ENCODE measurements at places on chromosomes 6 and 20.

DNA sequence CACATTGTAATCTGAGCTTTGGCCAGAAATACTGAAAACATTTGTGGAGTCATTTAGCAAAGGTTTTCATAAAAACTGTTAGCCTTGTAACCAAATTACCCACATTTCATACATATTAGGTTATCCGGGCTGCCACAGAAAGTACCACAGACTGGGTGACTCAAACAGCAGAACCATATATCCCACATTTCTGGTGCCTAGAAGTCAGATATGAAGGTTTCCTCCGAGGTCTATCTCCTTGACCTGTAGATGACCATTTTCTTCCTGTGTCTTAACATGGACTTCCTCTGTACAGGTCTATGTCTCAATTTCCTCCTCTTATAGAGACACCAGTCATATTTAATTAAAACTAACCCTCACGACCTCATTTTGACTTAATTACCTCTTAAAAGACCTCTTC lies 49.5 kb upstream of the SMIM28 start:
- no peak for DNase-seq

- no peak for DNase-seq
Measured at GRCh38 chr20:33668466-33669155, 1.9 kb downstream of the ACTL10 start.

- DNase-seq: peak; percentile 66
Measured at GRCh38 chr20:35883778-35884540, 70.3 kb downstream of the SCAND1 start.

DNA sequence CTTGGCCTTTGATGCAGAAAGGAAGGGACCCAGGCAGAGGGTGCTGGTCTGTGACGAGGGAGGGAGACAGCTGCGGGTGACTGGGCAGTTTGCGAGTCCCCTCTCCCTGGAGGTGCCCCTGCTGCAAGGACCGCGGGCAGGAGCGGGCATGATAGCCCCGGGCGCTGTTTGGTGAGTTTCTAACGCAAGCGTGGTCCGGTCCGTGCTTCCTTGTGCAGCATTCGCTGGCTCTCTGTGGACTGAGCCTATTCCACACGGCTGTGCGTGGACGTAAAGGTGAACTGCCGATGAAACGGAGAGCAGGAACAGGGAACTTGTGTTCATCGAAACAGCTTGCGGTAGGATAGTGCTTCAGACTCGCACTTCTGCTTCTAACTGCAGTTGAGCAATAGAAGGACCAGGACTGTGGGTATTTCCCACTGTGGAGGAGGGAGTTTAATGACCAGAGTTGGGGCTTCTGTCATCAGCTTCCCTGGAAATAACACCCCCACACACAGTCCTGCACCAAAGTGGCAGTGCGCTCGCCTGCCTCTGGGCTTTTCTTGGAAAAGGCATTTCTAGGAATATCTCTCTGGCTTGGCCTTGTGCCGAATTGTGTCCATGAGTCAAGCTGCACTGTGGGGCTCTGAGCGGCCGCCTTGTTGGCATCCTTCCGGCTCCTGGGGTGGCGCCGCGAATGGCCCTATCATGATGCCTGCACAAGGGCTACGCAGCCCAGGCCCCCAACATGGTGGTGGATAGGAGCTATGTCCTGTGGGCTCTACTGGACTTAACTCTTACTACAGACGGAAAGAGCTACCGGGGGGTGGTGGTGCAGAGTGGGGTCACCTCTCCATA lies 48.9 kb downstream of the DUSP22 start:
- no peak for DNase-seq

DNA sequence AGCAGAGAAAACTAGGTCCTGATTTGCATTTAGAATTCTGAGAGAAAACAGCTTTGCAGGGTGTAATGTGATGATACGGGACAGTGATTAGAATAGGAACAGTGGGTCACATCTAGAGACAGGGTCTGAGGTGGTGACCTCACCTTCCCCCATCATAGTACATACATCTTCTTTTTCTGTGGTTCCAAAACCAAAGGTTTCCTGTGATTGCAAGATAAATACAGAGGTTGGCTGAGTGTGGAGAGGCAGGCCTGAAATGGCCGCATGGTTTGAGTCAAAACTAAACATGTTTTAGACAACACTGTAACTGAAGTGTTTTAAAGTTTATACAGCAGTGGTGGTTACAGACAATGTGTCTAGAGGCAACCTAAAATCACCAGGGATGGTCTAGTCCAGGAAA lies 10.4 kb upstream of the NT5DC1 start:
- no peak for DNase-seq

DNA sequence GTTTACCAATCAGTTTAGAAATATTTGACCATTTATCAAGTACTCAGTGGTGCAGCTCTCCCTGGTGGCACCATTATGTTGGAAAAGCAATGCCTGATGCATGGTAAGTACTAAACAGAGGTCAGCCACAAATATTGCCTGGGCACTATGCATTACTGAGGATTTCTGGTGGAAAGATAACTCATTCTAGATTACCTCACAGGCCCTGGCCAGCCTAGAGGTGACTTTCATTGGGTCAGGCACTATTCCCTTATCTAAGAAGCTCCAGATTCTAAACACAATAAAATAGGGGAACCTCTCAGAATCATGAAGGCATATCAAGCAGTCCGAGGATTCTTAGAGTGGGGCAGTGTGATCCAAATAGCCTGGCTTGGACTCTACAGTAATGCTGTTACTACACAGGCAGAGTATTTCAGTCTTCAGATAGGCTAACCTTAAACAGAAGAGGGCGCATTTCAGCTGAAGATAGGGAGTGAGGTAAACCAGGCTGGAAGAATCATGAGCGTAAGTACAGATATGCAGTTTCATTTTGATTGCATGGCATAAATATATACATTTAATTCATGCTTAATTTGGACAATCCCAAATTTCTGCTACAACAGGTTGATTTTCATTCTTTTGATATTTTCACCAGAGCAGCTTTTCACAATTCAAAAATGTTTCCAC lies 12.1 kb downstream of the LGSN start:
- no peak for DNase-seq

DNA sequence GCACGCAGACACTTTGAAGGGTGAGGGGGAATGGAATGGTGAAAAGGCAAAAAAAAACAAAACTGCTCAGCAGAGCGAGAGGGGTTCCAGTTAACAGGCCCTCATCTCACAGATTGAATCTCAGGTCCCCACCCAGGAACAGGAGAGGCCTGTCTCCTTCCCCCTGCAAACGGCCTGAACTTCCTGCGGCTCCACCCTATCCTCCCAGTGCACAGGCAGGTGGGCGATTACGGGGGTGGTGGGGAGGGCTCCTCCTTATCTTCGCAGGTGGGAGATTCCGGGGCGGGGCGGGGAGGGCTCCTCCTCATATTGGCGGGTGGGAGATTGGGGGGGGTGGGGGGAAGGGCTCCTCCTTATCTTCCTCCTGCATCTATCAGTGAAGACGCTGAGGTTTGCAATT lies 129.0 kb downstream of the SOX4 start:
- no peak for DNase-seq

DNA sequence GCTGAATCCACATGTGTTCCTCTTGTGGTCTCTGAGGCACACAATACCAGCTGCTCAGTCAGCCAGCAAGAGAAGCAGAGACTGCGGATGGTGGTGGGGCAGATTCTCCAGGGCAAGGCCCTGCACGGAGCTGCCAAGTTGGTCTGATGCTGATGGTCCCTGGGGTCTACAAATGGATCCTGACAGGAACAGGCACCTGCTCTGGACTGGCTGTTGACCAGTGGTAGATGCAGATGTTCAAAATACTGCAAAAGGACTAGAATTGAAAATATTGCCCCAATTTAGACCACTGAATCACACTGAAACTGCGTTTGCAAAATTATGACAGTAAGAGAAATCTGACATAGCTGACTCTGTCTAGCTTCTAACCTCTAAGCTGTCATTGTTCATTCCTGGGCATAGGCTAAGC lies 29.6 kb upstream of the TUBB2A start:
- no peak for DNase-seq

DNA sequence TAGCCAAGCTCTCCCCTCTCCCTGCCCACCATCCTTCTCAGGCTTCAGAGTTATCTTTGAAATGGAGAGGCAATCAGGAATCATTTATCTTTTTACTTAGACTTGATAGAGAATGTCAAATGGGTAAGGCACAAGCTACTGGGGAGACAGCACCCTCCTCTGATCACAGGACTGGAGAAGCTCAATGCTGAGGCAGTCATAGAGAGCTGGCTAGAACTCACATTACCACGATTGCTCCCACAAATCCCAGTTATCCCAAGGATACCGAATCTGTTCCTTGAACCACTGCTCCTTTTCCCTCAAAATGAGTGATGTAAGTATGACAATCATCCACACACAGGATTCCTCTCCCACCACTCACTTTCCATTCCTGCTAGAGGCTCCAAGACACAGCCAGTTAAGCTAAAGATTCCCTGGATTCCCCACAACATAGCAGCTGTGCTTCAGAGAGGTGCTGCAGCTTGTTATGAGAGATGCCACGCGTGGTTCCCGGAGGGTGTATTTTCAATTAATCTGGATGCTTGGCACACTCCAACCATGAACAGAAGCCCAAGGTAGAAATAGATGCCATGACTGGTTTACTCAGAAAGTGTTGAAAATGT lies 96.2 kb upstream of the VGLL2 start:
- no peak for DNase-seq

- DNase-seq: no peak
Measured at GRCh38 chr6:106724848-106725247, 95.5 kb downstream of the QRSL1 start.
